ENCODE measurements at places on chromosomes 7 and 10.

- DNase-seq = no peak
Measured at GRCh38 chr7:31954500-31954899, 115.7 kb downstream of the PDE1C start.

DNA sequence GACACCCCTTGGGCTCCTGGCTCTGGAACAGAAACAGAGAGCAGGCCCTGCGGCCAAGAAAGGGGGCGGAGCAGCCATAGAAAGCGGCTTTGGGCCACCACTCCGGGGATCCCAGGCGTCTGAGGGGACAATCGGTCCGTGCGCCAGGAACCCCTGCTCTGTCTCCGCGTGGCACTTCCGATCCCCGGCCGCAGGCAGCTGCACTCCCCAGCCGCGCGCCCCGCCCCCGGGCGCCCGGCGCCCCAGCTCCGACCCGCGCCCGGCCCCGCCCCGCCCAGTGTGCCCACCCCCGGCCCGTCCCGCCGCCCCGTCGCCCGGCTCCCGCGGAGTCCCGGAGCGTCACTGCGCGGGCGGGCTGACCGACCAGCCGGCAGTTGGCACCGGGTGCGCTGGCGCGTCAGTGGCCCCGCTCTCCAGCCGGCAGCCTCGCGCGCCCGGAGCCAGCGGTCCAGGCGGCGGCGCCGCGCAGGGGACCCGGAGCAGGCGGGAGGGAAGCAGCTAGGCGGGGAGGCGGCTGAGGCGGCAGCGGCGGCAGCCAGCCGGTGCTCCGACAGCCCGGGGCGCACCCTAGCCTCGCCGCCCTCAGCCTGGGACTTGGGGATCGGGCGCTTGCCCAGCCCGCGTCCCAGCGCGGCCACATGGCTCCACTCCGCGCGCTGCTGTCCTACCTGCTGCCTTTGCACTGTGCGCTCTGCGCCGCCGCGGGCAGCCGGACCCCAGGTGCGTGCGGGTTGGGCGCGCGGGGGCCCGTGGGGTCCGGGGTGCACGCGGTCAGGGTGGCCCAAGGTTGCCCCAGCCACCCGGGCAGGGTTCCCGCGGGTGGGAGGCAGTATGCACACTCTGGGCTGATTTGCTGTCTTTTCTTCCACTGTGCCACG is at the start of gene ADAMTS14:
TSS of gene ADAMTS14 (plus strand) at position 342 of the 878 bp plus-strand sequence. CDS start at position 639, 297 bp downstream.
- no peak for DNase-seq

DNA sequence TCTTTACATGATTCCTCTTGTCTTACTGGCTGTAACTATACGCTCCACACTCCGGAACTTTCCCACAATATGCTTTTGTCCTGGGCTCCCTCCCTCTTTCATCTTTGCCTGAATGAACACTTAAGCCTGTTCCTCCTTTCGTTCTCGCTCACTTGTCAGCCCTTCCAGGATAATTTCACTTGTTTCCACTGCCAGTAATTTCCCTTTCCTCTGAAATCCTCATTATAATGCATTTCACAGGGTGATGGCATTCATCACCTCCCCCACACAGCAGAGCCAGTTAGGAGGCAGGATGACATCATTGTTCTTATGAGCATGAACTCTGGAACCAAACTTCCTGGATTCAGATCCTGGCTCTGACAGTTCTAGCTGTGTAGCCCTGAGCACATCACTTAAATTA is 372.6 kb downstream of the GPR158 start:
- DNase-seq = no peak

GRCh38 chr10:30742471-30742870 is 112.9 kb upstream of the LYZL2 start:
- no peak for DNase-seq

DNA sequence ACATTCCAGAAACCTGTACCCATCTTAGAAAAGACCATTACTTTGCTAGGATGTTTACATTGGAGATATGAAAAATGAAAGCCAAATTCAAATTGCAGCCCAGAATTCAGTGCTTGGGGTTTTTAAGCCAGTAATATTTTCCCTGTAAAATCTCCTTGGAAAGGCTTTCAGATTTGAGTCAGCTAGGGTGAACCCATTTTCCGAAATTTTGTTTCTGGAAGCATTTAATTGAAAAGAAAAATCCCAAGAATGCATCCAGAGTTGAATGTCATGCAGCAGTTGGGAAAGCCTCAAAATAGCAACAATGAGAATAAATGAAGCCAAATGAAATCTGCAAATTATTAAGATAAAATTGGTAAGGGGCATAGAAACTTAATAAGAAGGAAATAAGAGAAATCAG is 106.4 kb downstream of the BMPER start:
- DNase-seq = peak; percentile 34

DNA sequence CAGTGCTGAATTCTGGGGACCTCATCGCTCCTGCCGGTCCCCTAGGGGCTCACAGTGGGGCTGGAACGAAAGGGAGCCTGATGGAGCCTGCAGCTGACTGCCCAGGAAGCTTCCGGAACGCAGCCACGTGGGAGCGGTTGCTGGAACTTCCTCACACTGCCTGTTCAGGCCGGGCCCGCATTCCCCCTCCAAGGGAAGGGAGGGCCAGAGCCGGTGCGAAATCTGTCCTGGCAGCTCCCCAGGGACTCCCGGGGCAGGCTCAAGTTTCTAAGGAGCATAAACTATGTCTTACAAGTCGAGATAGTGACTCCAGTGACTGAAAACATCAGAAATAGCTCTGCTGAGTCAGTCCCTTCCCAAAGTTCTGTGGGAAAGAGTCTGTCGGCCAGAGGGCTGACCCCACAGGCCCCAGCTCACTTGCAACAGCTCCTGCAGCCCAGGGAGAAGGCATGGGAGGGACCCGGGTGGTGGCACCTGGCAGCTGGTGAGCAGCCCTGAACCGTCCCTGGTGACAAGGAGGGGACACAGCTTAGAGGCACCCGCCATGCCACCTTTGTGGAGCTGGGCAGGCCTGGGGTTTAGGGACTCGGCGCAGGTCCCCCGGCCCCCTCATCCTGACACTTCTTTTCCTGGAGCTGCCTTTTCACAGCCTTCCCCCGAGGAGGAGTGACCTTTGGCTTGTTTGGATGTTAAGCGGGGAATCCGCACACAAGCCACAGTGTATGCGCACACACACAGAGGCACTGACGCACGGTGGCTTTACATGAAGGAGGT is 47.6 kb downstream of the PDGFA start:
- DNase-seq = peak; percentile 85

DNA sequence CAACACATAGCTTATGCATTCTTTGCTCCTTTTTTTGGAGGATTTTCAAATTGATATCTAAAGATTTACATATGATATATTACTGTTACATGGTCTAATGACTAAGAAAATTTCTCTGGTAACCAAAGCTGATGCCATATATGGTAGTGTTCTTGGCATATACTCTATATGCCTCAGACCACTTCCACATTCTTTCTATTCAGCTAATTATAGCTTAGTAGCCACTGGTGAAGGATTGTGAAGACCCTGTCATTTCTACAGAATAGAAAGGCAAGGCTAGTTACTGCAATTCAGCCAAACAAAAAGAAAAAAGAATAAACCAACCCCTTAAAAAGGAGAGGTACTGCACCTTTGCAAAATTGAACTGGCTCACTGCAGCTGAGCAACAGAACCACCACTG is 3.7 kb downstream of the PURB start:
- peak; percentile 20 for DNase-seq

DNA sequence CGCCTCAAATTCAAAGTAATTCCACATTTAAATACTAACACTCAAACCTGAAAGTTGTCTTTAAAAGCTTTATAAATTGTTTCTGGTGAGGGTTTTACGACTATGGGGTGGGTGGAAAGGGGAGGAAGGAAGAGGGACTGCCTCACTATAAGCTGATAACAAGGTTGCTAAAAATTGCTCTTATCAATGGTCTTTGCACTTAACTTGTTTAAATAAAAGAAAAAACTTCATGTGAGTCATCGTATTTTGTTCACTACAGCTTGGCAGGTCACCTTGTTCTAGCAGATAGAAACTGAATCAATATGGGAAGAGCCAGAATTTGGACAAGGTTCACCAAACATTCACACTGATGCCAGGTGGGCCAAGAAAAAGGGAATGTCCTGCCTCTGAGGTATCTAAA is 129.2 kb downstream of the TES start:
- no peak for DNase-seq

- DNase-seq = no peak
Measured at GRCh38 chr7:25802473-25802872, 349.5 kb upstream of the NFE2L3 start.

DNA sequence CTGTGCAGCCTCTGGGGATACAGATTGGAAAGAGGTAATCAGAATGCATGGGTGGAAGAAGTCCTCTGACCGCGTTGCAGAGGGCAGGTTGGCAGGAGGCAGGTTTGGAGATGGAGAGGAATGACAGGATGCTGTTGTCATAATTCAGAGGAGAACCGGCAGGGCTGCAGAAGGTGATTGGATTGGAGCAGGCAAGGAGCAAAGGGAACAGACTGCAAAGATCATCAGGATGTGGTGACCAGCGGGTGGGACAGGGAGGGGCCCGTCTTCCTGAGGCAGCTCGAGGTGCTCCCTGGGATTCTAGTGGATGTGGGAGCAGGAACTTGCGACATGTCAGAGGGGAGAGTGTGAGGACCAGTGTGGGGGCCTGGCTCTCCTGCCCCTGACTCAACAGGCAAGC is 78.5 kb upstream of the PPIF start:
- no peak for DNase-seq

GRCh38 chr7:29274146-29275017 is 79.8 kb downstream of the CHN2 start:
- no peak for DNase-seq

Measured in GM04503 (cell line).